ENCODE measurements at places on chromosomes 11 and 22.

DNA sequence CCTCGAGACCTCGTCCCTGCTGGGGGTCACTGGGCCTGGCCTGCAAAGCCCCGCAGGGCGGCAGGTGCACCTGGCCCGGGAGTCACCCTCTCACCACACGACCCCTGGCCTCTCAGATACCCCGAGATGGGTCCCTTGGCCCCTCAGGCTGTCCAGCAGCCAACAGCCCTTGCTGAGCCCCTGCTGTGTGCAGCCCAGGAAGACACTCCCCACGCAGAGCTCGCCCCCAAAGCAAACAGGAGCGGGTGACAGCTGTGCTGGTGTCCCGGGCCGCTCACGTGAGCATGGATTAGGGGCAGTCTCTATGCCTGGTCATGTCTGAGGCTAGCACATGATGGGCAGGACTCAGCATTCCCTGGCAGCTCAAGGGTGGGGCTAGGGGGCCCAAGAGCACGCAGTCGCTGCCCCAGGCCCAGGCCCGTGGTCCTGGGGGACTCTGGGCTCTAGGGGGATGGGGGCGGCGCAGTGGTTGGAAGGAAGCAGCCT lies 31.3 kb downstream of the WNT7B start:
- DNase-seq, result no peak

- no peak for DNase-seq
These were observed 104.1 kb downstream of the MPPED1 start for GRCh38 chr22:43515902-43516301.

DNA sequence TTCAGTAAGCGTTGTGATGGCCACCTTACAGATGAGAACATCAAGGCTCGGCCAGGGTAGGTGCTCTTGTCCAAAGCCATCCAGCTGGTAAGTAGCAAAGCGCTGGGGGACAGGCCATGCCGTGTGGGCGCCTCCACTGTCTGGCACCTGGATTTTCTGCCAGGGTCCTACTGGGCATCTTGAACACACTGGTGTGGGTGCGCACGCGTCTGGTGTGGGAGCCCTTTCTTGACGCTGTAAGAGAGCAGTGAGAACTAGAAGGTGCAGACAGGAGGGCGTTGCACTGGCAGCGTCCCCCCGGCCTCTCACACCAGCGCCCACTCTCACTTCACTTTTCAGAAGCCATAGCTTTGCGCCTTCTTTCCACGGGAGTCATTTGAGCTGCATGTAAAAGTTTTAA lies 296.6 kb downstream of the TBC1D22A start:
- no peak for DNase-seq

DNA sequence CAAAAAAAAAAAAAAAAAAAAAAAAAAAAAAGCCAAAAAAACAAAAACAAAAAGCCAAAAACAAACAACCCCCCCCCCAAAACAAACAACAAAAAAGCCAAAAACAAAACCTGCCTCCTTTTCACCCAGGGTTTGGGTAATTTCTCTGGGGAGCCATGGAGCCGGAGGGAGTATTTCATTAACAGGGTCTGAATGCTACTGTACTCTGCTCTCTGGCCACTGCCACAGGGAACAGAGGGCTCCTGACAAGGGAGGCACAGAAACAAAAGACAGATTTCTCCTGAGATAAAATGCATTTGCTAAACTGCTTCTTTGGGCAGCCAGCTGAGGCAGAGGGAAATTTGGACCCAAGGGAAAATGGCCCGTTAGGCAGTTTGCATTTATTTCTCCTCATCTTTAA lies 266.0 kb upstream of the SYN3 start:
- no peak for DNase-seq

GRCh38 chr11:124646148-124646547 lies 23.5 kb downstream of the TBRG1 start:
- DNase-seq, result no peak

- DNase-seq, result no peak
These were observed 856.4 kb upstream of the LRRC4C start for GRCh38 chr11:42315846-42316245.

GRCh38 chr11:17750801-17751165 lies 16.2 kb downstream of the KCNC1 start:
- DNase-seq, result no peak

GRCh38 chr11:3796801-3797328 lies 489 bp downstream of the NUP98 start:
- DNase-seq, result no peak

DNA sequence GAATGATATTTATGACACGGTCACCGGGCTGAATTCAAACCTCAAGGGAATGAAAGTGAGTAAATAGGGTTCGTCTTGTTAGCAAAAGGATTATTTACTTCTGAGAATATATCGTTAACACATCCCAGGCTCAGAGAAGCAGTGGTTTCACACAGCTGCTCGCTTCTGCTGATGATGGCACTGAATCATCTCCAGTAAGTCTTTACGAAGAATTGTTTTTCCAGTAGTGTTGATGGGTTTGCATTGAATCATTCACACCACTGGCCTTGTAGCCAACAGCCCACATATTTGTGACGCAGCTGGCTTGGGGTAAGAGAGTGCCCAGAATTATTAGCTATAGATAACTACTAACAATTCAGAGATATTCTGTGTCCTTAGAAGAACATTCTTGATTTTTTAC lies 236.3 kb downstream of the CADM1 start:
- DNase-seq, result no peak

GRCh38 chr11:41449483-41450050 lies 9.9 kb downstream of the LRRC4C start:
- no peak for DNase-seq

- DNase-seq, result no peak
These were observed 68.3 kb downstream of the CTTN start for GRCh38 chr11:70466596-70466995.

DNA sequence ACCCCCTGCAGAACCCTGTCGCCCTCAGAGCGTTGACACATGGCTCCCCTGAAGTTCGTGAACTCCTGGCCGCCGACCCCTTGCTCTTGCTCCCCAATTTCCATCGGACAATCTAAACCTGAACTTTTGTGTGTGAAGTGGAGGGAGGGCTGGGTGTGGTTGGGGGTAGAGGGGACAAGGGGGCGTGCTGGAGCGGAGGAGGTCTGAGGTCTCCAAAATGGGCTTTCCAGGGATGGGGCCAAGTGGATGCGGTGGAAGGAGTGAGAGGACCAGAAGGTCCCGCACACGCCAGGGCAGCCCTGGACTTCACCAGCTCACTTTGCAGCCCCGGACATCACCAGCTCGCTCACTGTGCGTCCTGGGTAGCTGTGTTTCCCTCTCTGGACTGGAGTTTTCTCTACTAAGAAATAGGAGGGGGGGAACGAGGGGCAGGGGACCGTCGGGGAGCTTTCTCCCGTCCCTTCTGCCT lies 18.6 kb downstream of the CREB3L1 start:
- no peak for DNase-seq

DNA sequence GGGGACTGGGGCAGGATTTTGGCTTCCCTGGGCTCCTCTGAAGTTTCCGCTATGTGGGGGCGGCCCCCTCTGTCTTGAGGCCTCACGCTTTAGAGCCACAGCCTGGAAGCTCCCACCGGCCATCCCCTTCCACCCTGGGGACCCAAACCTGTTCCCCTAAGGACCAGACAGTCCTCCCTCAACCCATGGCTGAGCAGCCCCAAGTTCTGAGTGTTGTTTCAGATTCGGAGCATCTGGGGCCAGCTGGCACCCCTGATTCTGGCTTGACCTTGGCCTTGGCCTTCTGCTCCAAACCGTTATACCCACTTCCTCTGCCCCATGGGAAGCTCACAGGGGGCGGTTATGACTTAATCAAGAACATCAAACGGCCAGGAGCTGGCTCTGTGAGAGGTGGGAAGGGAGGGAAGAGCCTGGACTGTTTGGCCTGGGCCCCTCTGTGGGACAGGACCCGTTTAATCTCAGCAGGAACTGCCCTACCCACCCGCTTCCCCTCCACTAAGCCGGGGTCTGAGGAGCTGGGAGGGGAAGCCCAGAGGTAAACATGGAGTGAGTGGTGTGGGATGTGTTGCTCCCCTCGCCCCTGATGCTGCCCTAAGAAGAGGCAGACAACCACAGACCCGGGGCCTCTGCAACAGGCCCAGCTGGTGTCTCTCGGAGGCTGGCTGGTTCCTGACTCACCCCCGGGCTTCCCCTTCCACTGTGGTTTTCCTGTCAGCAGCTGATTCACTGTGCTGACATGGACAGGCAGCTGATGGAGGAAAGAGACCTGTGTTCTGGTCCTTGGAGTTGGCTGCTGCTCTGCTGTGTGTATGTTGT lies 3.4 kb downstream of the CD82 start:
- peak; percentile 94 for DNase-seq

DNA sequence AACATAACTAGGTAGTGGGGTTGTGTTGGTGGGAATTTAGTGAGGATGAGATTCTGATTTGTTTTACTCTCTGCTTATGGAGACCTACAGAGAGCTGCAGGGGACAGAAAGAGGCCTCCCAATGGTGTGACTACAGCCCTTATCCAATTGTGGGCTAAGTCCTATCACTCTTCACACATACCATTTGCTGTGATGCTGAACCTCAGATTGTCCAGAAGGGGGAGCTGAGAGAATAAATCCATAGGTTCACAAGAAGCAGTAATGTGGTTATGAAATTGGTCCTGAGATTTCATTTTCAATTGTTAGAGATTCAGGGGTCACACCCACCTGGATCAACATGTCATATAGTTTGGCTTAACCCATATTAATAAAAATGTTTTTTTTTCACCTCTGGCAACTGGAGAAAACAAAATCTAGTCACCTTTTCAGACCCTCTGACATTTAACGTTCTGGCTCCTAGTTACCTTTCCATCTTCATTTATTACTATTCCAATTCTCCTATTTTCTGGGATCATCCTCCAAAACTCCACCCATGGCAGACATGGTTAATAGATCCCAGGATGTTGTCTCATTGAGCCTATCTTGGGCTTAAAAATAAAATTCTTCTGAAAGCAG lies 53.3 kb upstream of the PTPN5 start:
- DNase-seq, result peak; percentile 29

- DNase-seq, result no peak
These were observed 55.4 kb upstream of the CNTN5 start for GRCh38 chr11:98965358-98965757.

DNA sequence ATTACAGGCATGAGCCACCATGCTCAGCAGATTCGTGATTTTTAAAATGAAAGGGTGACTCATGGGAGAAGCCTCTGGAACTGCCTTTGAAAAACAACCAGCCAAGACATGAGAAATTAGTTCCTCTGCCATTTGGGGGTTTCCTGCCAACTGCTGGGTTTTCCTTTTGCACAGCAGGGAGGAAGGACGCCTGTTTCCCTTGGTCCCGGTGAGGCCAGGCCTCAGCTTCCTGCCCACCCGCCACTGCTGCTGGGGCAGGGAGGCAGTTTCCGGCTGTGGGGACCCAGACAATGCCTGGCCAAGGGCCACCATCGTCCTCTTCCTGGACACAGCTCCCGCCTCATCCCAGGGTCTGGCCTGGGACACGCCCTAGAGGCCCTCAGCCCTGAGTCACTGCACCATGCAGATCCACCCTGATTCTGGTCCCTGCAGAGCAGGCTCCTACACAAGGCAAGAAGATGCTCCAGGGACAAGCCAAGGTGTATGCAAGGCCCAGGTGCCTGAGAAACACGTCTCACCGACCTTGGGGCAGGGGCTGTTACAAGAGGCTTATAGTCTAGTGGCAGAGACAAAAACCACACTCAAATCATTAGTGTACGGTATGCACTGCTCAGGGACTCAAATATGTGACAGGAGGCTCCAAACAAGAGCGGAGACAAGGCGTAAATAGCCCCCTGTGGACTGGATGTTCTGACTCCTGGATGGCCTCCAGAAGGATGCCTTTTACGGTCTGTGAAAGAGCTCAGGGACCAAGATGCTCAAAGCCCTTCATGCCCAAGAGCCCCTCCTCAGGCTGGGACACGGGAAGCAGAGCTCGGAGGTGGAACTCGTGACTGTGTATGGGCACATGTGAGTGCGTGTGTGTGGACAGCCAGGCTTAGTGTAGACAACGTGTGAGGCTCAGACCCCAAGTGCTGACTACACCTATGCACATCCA lies 10.0 kb downstream of the PPM1F start:
- DNase-seq, result peak; percentile 97

DNA sequence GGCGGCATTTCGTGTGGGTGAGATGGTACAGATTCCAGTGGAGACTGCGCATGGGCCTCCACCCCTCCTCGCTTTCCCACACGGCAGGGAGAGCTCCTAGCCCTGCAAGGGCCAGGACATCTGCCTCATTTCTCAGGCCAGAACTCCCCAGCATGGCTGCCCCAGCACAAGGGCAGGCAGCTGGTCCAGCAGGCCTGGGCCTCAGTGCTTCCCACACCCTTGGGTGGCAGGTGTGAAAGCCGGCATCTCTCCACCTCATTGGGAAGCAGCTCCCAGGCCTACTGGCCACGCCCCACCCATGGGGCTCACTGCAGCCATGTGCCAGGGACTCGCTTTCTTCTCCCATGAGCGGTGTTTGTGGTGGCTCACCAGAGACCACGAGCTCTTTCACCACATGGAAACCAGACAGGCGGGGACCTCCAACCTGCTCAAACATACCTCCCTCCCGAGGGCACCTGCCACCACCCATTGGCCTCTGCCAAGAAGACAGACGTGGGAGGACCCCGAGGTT lies 79.1 kb downstream of the NAT10 start:
- DNase-seq, result no peak

GRCh38 chr22:29427176-29427760 lies 11.1 kb upstream of the RFPL1 start:
- DNase-seq, result no peak

Measured in endothelial cell of umbilical vein (primary cell).